ENCODE measurements at places on chromosomes 16 and 17.
A peak's percentile ranks its signal among the peaks of the same experiment; 100 is the strongest.

- no peak for DNase-seq
Measured at GRCh38 chr17:5785867-5786509, 201.7 kb upstream of the NLRP1 start.

DNA sequence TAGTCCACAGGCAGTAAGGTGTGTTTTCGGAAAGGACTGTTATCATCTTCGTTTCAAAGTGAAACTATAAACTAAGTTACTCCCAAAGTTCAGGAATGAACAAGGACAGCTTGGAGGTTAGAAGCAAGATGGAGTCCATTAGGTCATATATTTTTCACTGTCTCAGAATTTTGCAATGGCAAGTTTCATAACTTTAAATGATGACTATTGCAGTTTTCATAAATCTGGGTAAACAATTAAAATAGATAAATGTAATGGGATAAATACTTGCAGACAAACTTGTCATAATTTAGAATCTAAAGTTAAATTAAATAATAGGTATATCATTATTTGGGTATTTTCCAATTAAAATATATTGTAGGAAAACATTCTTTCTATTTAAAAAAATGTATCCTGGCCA lies 14.7 kb upstream of the TRIM25 start:
- DNase-seq: no peak

GRCh38 chr17:45868276-45868675 lies 23.6 kb downstream of the SPPL2C start:
- DNase-seq: no peak

GRCh38 chr17:49334744-49335512 lies 27.1 kb downstream of the ZNF652 start:
- no peak for DNase-seq

DNA sequence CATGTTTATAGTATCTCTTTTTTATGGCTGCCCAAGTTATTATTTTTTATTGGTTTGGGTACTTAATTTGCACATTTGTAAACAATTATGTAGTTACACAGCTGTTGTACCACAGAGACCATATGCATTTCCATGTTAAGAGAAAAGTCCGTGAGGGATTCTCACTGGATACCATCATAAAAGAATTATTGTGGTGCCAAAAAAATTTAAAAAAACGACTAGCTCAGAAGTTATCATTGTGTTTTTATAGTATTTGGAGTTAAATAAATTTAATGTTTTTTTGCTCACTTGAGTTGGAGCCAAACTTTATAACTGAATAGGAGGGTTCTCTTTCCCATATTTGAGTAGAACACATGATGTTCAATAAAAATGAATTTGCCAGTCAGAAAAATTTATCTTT lies 618.7 kb downstream of the WWOX start:
- no peak for DNase-seq

- DNase-seq: peak; percentile 67
Measured at GRCh38 chr17:8147141-8147804, 4.9 kb downstream of the PER1 start.

- no peak for DNase-seq
Measured at GRCh38 chr16:57179215-57179828, 6.5 kb downstream of the PSME3IP1 start.

GRCh38 chr17:39775031-39775430 lies 37.3 kb downstream of the GRB7 start:
- DNase-seq: no peak

- DNase-seq: no peak
Measured at GRCh38 chr17:48250949-48251348, 143.4 kb downstream of the SNX11 start.

DNA sequence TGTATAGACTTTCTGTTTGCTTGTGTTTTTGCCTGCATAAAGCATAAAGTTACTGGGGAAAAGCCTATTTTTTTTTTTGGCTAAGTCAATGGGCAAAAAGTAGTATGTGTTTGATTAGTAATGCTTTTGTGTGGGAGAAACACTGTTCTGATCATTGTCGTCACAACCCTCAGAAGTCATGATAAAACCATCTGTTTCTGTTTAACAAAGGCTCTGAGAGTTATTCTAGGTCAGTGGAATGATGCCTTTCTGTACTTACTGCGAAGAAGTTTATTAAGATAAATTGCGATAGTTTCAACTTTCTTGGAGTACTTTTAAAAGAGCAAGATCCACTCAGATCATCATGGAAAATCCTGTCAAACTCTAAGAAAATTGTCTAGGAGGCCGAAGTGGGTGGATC lies 80.9 kb downstream of the PRKCA start:
- no peak for DNase-seq

- no peak for DNase-seq
Measured at GRCh38 chr16:8673611-8674412, 605 bp upstream of the ABAT start.

GRCh38 chr16:21610006-21610544 lies 10.7 kb downstream of the METTL9 start:
- DNase-seq: no peak

DNA sequence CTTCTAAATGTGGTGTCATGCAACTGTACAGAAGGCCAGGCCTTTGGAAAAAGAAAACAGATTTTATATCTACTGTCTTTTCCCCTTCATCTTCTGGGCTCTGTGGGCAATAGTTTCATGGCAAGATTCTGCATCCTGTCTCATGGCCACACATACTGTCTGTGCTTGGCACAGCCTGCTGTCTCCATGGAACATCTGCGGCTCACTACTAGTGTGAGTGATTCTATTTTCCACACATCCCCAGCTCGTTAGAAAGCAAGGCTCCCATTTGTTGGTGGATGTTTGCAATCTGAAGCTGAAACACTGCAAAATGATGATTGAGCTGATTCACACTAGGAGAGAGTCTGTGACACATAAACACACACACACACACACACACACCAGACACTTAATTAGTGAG lies 32.4 kb downstream of the CACNG3 start:
- DNase-seq: no peak

DNA sequence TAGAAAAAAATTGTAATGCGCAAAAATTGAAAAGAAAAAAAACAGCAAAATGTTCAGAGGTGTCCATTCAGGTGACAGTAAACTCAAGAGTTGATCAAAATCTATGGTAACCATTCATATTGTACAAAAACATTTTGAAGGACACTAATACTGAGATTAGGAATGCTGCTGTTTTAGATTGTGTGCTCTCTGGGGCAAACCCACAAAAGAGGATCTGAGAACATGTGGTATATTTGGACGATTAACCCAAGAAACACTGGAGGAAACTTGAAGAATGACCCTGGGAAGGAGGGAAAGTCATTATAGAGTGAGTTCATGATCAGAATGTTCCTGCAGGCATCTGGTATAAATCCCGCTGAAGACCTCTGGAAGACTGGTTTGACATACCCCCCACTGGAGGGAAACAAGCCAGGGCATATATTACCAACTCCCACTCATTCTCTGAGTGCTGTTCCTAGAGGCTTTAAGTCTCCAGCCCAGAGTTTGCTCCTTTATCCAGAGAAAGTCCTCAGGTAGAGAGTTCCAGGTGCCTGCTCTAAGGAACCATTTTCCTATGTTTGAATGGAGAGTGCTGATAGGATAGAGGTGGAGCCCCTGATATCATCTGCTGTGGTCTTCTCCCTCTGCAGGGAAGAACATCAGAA lies 1.2 kb downstream of the KRTAP4-2 start:
- no peak for DNase-seq

DNA sequence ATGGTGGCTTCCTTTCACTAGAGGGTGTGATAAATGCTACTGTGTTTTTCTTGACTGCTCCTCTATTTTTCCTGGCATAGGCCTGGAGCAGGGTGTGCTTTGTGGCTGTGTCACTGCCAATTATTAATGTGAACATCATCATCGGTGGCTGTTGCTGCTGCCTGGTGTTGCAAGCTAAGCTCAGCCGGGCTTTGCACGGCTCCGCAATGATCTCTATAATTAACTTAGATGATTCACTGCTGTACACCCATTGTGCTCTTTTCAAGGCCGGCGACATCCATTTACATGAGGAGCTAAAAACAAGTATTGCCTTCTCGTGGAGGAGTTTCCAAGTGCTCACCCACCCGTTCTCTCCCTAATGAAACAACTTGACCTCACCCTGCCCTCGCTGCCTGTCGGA lies 160.1 kb upstream of the IRX3 start:
- DNase-seq: no peak

DNA sequence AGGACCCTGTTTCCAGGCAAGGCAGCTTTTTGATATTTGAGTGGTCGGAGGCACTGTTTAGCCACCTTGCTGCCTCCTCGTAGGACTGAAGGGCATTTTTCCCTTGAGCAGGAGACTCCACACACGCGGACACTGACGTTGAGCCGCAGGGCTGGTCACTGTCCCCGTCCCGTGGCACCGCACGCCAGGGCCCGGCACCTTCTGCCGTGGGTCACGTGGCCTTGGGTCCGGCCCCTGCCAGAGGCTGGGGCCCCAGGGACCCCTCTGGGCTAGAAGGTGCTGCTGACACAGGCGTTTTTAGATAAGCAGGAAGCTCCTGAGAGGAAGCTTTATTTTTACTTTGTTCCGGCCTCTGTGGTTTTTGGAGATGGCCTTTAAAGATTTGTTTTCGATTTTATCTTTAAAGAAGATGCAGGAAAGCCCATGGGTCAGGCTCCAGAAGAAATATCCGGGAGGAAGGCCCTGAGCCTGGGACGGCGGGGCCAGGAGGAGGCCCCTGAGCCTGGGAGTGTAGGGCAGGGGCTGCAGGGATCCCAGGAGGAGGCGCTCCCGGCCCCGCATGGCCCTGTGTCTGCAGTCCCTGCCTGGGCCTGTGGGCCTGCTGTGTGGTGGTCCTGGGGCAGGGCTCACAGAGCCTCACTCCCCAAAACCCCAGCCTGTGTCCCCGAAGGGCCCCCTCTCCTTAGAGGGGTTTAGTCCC lies 30.5 kb upstream of the GNG13 start:
- DNase-seq: no peak

- no peak for DNase-seq
Measured at GRCh38 chr16:77590707-77591106, 131.6 kb upstream of the NUDT7 start.

DNA sequence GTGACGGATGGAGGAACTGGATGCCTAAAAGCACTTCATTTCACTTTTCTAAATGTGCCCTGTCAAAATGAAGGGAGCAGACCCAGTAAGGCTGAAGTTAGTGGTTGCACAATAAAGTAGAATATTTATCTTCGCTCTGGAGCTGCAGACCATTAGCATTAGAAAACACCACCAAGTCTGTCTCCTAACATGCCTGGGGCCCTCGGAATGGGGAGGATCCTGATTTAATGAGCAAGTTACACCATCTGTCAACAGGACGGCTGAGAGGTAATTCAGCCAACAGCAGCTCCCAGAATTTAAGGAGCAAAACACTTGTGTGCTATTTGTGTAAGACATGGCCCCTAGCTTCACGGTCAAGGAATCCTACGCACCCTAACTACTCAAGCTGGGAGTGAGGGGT lies 22.3 kb downstream of the CA10 start:
- no peak for DNase-seq

GRCh38 chr17:17757391-17757791 lies 76.1 kb downstream of the RAI1 start:
- DNase-seq: no peak

GRCh38 chr17:41547921-41548843 lies 20.1 kb upstream of the KRT19 start:
- DNase-seq: peak; percentile 76

DNA sequence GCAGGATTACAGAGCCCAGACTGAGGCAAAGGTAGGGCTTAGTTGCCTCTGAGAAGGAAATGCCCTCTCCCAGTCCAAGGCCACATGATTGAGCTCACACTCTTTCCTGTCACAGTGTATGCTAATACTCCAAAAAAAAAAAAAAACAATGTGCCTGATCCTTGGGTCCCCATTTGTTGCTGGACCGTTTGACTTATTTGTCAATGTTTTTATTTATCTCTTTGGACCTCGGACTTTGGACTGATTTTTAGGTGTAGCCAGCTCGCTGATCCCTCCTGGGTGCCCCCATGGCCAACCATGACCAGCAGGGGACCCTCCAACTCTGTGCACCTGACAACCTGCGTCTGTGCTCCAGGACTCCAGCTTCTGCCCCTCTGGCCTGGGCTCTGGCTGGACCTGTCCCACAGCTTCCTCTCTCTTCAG lies 622 bp upstream of the CCL16 start:
- no peak for DNase-seq

GRCh38 chr16:11980136-11980844 lies 3.8 kb downstream of the SNX29 start:
- no peak for DNase-seq

Measured in upper lobe of right lung (tissue), 1 donor.